ENCODE measurements at places on chromosomes 3 and 15. TPM values are rescaled to one million over a fixed set of nuclear protein-coding genes. Genes with fewer than 3 reads are reported as not detected.

Gene LYZL4
- total RNA-seq: not detected

GRCh38 chr3:73433687-73434086, 191.1 kb downstream of the PDZRN3 start:
- no peaks in the 10 kb centered on the region for H3K27me3 ChIP-seq
- no peak overlapping the region for H3K27ac ChIP-seq
- DNase-seq: no peak
- no peaks in the 10 kb centered on the region for H3K36me3 ChIP-seq
- H3K4me3 ChIP-seq: no peak overlapping the region
- H3K4me1 ChIP-seq: no peaks in the 10 kb centered on the region

GRCh38 chr3:73535137-73535536, 89.6 kb downstream of the PDZRN3 start:
- no peaks in the 10 kb centered on the region for H3K36me3 ChIP-seq
- H3K4me1 ChIP-seq: no peaks in the 10 kb centered on the region
- H3K27me3 ChIP-seq: no peaks in the 10 kb centered on the region
- DNase-seq: no peak
- no peak overlapping the region for H3K27ac ChIP-seq
- H3K4me3 ChIP-seq: no peak overlapping the region

- no peaks in the 10 kb centered on the region for H3K36me3 ChIP-seq
- H3K4me1 ChIP-seq: no peaks in the 10 kb centered on the region
- H3K27me3 ChIP-seq: no peaks in the 10 kb centered on the region
- no peak overlapping the region for H3K4me3 ChIP-seq
- peak; percentile 23 for DNase-seq
These were observed 346.8 kb downstream of the CNTN3 start for GRCh38 chr3:74267588-74268184.

GRCh38 chr15:75357976-75358673, 10.3 kb downstream of the MAN2C1 start:
- H3K4me1 ChIP-seq: peaks cover 5% of the 10 kb centered on the region
- H3K4me3 ChIP-seq: no peak overlapping the region
- no peak for DNase-seq
- no peaks in the 10 kb centered on the region for H3K27me3 ChIP-seq

GRCh38 chr3:21839592-21839991, 88.6 kb upstream of the ZNF385D start:
- no peak overlapping the region for H3K4me3 ChIP-seq
- H3K36me3 ChIP-seq: no peaks in the 10 kb centered on the region
- no peak overlapping the region for H3K27ac ChIP-seq
- no peaks in the 10 kb centered on the region for H3K4me1 ChIP-seq
- DNase-seq: no peak

GRCh38 chr3:25405335-25405734, 22.7 kb upstream of the RARB start:
- H3K27me3 ChIP-seq: no peaks in the 10 kb centered on the region
- DNase-seq: no peak
- no peaks in the 10 kb centered on the region for H3K36me3 ChIP-seq
- no peaks in the 10 kb centered on the region for H3K4me1 ChIP-seq

Gene LRTM1
- total RNA-seq: not detected

- no peak overlapping the region for H3K4me3 ChIP-seq
- H3K27ac ChIP-seq: no peak overlapping the region
- peaks cover 42% of the 10 kb centered on the region for H3K4me1 ChIP-seq
- no peak for DNase-seq
These were observed 59.9 kb downstream of the LIPC start for GRCh38 chr15:58491499-58492202.

DNA sequence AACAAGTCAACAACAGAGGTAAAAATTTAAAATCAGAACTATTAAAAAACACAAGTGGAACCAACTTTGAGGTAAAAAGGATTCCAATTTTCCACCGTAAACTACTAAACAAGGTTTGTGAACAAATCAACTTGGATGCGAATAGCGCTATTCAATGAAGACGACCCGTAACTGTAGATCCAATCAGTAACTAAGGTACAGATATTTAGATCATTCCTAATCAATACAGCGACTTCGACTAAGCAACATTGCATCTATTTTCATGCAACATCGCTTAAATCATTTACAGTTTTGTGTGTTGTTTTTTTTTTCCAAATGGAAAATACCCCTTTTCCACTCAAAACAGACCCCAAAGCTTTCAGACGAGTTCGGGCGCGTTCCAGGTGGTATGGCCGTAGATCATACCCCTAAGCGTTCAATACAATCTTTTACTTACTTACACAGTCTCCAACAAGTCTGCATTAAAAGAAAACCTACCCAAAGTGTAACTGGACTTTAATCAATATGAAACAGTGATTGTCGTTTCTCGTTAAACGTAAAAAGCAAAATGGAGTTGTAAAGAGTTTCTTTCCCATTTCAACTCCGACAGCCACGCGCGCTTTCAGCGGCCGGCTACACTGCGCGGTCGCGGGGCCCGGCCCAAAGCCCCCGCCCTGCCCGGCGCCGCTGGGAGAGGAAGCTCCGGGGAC, 786 bp downstream of the RHOA start:
- no peak for DNase-seq
- peaks cover 45% of the 10 kb centered on the region for H3K36me3 ChIP-seq
- H3K27ac ChIP-seq: peak overlapping the region; percentile 92

DNA sequence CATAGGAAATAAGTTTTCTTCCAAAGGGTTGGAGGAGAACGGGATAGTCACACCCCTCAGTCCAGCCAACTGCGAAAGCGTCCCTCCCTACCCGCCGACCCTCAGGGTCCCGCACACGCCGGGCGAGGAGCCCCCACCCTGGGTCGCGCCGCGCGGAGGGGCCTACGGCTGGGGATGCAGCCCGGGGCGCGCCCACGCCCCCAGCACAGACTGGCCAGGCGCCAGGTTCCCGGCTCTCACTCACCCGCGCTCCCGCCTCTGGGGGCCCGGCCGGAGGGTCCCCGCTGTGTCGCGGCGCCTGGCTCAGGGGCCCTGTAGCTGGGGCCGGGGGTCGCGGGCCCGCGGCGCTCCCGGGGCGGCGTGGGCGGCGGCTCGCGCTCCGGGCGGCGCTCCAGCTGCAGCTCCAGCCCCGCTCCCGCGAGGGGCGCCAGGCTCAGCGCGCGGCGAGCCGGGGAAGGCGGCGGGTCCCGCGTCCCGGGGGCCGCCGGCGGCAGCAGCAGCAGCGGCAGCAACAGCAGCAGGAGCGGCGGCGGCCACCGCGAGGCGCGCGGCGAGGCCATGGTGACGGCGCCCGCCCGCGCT, 375 bp downstream of the HEG1 start:
- peaks cover 11% of the 10 kb centered on the region for H3K36me3 ChIP-seq
- H3K4me3 ChIP-seq: peak overlapping the region; percentile 90
- H3K27ac ChIP-seq: peak overlapping the region; percentile 85
- DNase-seq: peak; percentile 11

Gene TERC
- 1.8 TPM for total RNA-seq

- H3K36me3 ChIP-seq: no peaks in the 10 kb centered on the region
- DNase-seq: peak; percentile 33
- no peaks in the 10 kb centered on the region for H3K27me3 ChIP-seq
These were observed 1588.2 kb downstream of the SI start for GRCh38 chr3:163490119-163490518.

GRCh38 chr3:165643425-165643824, 193.8 kb downstream of the BCHE start:
- H3K27ac ChIP-seq: no peak overlapping the region
- DNase-seq: no peak
- H3K36me3 ChIP-seq: no peaks in the 10 kb centered on the region

DNA sequence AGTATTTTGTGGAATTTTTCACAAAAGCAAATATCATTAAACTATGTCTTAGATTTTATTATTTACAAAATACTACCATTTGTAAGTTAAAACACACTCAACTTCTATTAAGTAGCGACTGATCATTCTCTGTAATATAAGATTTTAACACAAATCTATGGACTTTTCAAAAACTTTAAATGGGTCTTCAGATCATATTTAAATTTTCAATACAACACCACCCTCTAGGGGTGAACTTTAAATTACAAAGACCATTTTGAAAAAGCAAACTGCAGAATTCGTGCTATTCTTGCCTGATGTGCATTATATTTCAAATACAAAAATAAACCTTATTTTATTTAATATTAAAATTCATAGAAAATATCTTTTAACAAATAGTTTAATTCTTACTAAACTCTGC, 8.2 kb upstream of the VGLL4 start:
- no peak for DNase-seq
- no peak overlapping the region for H3K4me3 ChIP-seq
- peaks cover 3% of the 10 kb centered on the region for H3K4me1 ChIP-seq

DNA sequence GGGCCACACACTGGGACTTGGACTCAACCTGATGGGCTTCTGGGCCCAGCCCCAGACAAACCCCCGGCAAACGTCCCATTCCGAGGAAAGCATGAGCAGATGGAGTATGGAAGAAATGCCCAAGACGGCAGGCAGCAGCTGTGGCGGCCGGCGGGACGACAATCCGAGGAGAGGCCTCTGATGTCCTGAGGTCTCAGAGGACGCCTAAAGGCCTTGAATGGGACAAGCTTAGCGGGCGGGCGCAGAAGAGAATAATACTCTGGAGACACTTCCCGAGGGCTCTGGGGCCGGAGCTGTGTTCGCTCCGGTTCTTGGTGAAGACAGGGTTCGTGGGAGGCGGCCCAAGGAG, 482 bp upstream of the OGG1 start:
- peaks cover 38% of the 10 kb centered on the region for H3K4me1 ChIP-seq
- DNase-seq: no peak
- H3K27me3 ChIP-seq: no peaks in the 10 kb centered on the region
- peak overlapping the region; percentile 94 for H3K4me3 ChIP-seq
- peak overlapping the region; percentile 96 for H3K27ac ChIP-seq

Gene CCR9
- total RNA-seq: 0.15 TPM

DNA sequence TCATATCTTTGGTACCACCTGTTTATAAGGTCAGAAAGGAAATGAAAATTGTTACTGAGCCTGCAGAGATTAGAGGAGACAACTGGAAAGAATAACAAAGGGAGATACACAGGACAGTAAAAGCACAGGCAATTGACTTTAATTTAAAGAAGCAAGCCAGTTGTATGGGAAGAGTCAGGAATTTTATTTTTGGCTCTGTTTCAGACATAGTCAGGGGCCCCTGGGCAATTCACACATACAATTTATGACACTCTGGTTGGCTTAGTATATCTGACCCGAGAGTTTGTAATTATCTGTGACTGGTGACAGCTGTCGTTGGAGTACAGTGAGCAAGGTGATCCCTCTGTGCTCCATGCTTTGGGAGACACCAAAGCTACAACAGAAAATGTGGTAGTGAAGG, 591.9 kb upstream of the NECTIN3 start:
- no peaks in the 10 kb centered on the region for H3K4me1 ChIP-seq
- no peaks in the 10 kb centered on the region for H3K27me3 ChIP-seq
- no peak overlapping the region for H3K27ac ChIP-seq
- no peak overlapping the region for H3K4me3 ChIP-seq

DNA sequence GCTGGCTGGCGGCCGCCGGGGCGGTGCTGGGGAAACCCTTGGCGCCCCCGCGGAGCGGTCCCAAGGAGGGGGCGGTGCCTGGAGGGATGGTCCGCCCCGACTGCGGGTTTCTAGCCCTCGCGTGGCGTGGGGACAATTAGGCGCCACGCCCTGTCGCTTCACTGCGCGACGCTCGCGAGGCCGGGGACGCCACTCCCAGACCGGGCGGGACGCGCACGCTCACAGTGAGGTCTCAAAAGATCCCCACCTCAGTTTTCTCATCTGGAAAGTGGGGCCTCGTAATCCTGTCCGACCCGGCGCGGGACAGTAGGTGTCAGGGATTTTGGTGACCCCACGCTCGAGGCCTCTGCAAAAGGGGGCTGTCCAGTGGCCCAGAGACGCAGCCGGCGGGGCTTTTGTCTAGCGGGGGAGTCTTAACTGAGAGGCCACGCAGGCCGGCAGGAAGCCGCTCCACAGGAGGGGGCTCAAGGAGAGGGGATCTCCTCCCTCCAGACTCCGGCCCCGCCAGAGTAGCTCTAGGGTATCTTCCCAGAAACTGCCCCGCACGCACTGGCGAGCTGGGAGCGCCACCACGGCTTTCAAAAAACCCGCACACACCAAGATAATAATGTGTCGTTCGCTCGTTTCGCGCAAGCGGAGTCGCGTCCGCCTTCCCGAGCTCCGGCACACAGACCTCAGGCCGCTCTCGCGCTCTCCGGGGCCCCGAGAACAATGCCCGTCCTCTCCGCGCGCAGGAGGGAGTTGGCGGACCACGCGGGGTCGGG, 710 bp upstream of the CLK3 start:
- peaks cover 46% of the 10 kb centered on the region for H3K4me1 ChIP-seq
- DNase-seq: peak; percentile 89
- peak overlapping the region; percentile 96 for H3K27ac ChIP-seq
- no peaks in the 10 kb centered on the region for H3K27me3 ChIP-seq

Gene CYP19A1
- not detected for total RNA-seq

Gene CYP8B1
- total RNA-seq: not detected

DNA sequence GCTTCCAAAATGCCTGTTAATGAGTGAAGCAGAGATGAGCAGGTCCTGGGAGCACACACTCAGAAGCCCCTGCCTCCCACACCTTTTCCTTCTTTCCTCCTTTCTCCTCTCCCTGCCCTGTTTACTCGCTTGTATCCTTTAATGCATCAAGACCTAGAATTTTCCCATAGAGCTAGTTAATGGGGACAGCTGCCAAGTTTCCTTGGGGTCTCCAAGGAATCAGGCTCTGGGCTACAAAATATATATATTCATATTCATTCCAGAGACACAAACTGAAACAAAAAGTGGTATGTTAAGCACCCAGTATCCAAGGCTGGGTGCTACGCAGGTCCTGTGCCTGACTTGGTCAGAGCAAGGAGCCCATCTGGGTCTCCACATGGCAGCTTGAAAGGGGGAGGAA, 235.6 kb downstream of the MYRIP start:
- no peaks in the 10 kb centered on the region for H3K27me3 ChIP-seq
- H3K36me3 ChIP-seq: no peaks in the 10 kb centered on the region
- DNase-seq: no peak
- H3K4me3 ChIP-seq: no peak overlapping the region
- H3K4me1 ChIP-seq: no peaks in the 10 kb centered on the region

DNA sequence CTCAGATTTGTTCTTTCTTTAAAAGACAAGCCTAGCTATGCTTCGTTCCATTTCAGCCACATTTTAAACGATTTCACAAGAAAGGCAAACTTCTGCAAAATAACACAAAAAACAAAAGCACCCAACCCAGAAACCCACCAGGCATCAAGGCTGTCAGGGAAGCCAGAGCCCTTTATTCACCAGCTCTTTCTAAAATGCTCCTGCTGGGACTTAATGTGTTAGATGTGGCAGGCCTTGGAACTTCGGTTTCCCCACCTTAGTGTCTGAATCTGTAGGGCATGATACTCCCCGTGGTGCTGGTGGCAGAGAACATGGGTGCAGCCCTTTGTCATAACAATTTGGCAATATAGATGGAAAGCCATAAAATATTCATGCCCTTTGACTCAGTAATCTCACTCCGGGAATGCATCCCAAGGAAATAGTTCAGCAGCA, 56.8 kb upstream of the LCTL start:
- H3K4me1 ChIP-seq: no peaks in the 10 kb centered on the region
- H3K4me3 ChIP-seq: no peak overlapping the region
- H3K27me3 ChIP-seq: peaks cover 34% of the 10 kb centered on the region
- no peaks in the 10 kb centered on the region for H3K36me3 ChIP-seq
